Tongue (tissue), 3 donors: ENCODE measurements at places on chromosomes 2 and 18. TPM values are rescaled to one million over a fixed set of nuclear protein-coding genes. Genes with fewer than 3 reads are reported as not detected.

CTAGE1 gene
- not detected for total RNA-seq

BCL2 gene
- total RNA-seq, result 47.3 TPM

BOLL gene
- total RNA-seq, result 2.8 TPM

- DNase-seq, result no peak
These were observed 218.2 kb upstream of the CELF4 start for GRCh38 chr18:37783771-37784170.

DNA sequence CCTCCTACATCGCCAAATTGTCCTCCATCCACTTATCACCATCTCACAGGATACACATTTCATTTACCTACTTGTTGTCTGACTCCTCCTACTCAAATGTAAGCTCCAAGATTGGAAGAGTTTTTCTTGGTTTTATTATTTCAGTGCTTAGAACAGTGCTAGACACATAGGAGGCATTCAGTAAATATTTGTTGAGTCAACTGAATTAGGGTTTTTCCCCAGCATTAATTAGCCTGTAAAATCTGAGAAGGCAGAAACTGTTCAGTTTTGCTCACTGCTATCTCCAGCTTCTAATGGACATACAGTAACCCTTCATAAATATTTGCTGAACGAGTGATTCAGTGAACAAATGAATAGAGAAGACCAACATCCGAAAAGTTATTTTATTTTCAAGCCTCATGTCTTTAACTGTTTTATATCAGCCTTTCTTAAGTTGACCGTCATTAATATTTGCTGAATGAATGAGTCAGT is 800 bp downstream of the TTC21B start:
- peak; percentile 13 for DNase-seq

GRCh38 chr2:25286723-25287483 is 54.8 kb downstream of the DNMT3A start:
- no peak for DNase-seq

DNA sequence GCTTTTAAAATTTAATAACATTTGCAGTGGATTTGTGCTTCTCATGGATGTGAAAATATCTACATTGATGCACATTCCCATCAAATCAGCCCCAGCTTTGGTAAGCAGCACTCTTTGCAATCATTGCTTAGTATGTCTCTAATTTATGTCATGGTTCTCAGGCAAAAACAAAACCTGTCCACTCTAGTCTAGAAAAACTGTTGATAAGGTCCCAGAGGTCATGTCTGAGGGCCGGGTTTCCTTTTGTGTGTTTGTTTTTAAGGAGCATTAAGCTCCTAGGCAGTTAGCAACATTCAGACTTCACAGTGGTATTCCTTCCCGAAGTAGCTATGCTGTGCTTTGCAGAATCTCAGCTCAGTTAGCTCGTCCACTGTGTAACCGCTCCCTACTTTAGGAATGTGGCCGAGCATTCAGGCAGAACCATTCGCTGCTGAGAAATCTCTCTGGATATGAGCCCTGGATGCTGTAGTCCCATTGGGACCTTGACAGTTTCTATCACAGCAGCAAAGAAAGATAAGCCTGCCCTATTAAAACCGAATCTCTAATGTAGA is 4.0 kb downstream of the DIPK1C start:
- DNase-seq, result no peak

- DNase-seq, result peak; percentile 100
These were observed 97.1 kb upstream of the SERTAD2 start for GRCh38 chr2:64750817-64751285.

- no peak for DNase-seq
These were observed 97.9 kb upstream of the TAF1B start for GRCh38 chr2:9745153-9745899.

- no peak for DNase-seq
These were observed 284.8 kb downstream of the MREG start for GRCh38 chr2:215728504-215729065.

DNA sequence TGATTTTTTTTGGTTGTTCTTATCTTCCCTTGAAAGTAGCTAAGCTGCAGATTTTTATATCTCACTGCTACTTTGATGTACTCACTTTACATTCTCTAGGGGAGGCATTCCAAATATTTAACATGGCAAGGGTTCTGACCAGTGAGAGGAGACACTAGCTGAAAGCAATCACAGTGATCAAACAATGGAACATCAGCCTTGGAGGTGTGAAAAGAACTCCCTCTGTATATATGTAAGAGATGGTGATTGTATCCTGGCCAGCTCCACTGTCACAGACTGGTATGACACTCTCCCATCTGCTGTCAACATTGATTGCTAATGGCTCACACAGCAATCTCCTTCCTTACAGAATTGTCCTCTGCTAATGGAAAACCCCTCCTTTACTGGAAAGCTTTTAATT is 291.7 kb upstream of the CDH19 start:
- no peak for DNase-seq

- DNase-seq, result peak; percentile 78
These were observed 8.6 kb downstream of the SPR start for GRCh38 chr2:72895759-72896281.
